ELR (cell line): ENCODE measurements at places on chromosomes 7 and 10.
A peak's percentile ranks its signal among the peaks of the same experiment; 100 is the strongest.

- DNase-seq = peak; percentile 63
Measured at GRCh38 chr10:47024399-47025252, 113.4 kb downstream of the PTPN20 start.

DNA sequence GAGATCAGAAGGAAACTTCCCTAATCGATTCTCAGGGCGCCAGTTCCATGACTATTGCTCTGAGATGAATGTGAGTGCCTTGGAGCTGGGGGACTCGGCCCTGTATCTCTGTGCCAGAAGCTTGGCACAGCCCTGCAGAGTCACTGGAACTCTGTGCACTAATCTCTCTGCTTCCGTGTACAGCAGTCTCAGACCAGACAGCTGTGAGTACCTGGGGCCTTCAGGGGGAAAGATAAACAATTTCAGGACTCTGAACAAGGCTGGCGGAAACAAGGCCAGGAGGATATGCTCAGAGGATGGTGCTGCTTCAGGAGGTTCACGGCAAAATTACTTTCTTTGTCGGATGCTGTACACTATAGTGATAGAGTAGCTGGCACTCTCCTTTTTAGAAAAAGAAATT lies 131.7 kb upstream of the PRSS58 start:
- no peak for DNase-seq

DNA sequence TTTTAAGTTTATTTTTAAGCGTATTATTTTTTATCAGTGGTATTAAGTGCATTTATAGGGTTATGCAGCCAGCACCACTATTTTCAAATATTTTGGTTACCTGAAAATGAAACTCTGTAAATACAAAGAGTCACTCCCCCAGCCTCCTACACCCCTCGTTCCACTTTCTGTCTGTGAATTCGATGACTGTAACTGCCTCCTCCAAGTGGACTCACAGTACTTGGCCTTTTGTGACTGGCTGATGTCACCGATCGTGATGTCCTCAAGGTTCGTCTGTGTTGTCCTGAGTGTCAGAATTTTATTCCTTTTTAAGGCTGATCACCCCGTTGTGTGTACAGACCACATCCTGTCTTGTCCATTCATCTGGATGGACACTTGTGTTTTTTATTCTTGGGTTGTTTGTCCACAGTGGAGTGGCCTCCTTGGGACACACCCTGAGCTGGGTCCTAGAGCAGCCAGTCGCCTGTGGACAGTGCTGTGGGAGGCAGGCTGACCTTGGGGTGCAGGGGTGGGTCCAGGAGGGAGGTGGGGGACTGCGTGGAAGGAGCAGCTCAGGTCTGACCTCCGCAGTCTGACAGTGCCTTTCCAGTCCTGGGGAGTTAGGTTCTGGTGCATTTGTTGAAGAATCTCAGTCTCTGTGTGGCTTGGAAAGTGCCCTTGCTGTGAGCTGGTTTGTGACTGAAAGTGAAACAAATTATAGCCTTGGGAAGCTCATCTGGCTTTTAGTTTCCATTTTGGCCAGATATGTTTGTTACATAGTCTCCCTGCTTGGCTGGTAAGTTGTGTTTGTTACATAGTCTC lies 6.9 kb downstream of the MTG1 start:
- no peak for DNase-seq

- DNase-seq = no peak
Measured at GRCh38 chr7:99041526-99041925, 102.4 kb downstream of the SMURF1 start.

DNA sequence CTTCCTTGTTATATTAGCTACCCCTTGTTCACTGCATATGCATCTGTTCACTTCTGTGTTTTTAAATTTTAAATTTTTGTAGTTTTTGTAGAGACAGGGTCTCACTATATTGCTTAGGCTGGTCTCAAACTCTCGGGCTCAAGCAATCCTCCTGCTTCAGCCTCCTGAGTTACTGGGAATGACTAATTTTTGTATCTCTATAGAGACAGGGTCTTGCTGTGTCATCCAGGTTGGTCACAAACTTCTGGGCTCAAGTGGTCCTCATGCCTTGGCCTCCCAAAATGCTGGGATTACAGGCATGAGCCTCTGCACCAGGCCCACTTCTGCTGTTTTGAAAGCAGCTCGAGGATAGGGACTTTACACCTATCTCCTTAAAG lies 64.6 kb downstream of the PRTFDC1 start:
- no peak for DNase-seq

GRCh38 chr7:77360969-77361368 lies 55.2 kb downstream of the GSAP start:
- no peak for DNase-seq

- no peak for DNase-seq
Measured at GRCh38 chr7:116420003-116420402, 79.5 kb upstream of the CAV2 start.

- no peak for DNase-seq
Measured at GRCh38 chr7:127619681-127620405, 1.9 kb upstream of the PAX4 start.

- DNase-seq = no peak
Measured at GRCh38 chr7:158537516-158537882, 50.1 kb downstream of the PTPRN2 start.

DNA sequence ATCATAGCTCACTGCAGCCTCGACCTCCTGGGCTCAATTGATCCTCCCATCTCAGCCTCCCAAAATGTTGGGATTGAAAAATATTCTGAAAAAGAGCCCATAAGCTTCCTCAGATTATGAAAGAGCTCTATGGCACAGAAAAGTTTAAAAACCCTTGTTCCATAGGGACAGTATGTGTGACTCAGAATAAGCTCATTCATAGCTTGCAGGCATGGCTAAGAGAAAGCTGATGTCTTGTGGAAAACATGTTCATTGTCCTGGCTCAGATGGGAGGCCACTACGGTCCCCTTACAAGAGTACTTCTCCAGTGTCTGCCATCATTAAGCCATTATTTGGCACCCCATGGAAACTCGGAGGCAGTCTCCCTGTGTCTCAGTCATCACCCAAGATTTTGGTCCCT lies 64.0 kb downstream of the CCDC3 start:
- DNase-seq = peak; percentile 7

- DNase-seq = no peak
Measured at GRCh38 chr7:69047151-69047754, 551.0 kb upstream of the AUTS2 start.

GRCh38 chr7:35646289-35647023 lies 48.5 kb downstream of the HERPUD2 start:
- no peak for DNase-seq

GRCh38 chr10:87722716-87723115 lies 63.0 kb downstream of the PAPSS2 start:
- no peak for DNase-seq

- DNase-seq = no peak
Measured at GRCh38 chr7:29926216-29926615, 63.4 kb downstream of the SCRN1 start.

GRCh38 chr7:27300421-27300820 lies 57.8 kb downstream of the EVX1 start:
- peak; percentile 63 for DNase-seq

GRCh38 chr10:77887631-77888355 lies 38.8 kb downstream of the DLG5 start:
- DNase-seq = no peak

DNA sequence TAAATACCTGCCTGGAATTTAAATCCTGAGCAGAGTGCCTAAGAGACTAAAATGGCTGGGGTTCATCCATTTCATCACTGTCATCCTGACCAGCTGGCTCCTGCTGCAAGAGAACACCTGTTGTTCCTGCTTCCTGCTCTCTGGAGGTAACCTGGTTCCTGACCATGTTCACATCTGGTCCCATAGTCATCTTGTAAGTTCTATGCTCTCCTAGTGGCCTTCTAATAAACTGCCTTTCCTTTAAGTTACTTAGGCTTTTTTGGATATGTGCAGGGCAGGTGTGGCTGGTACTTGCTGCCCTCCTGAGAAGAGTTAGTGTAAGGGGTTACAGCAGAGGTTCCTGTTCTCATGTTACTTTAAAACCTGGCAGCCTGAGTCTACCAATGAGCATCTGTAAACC lies 80.0 kb downstream of the NRCAM start:
- DNase-seq = no peak

DNA sequence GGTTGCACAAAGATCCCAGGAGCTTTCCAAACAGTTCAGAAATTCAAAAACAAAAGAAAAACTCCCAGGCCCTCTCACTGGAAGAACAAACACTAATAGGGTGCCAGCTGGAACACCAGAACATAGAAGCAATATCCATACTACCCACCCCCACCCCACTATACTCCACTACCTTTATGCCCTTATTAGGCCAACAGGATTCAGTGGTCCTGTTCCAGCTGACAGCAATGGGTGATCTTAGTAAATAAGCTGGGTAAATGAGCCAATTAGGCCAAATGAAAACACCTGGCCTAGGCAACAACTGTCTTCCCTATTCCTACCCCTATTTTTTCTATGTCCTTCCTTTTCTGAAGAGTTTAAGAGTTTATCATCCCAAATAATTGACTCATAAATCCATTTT lies 11.7 kb downstream of the NOC3L start:
- DNase-seq = no peak

DNA sequence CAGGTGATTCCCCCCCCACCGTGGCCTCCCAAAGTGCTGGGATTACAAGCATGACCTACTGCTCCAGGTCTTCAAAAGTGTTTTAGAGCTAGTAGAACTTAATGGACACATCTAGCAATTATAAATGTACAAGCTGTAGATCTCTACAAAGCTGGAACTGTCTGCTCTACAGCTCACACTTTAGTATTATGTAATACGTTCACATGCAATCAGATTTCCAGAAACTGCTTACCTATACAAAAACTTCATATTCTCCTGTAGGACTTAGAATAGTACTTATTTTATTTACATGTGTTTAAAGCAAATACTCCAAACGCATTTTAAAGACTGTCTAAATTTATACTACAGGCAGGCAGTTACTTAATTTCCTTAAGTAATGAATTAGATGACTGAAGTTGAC lies 39.2 kb upstream of the ASL start:
- no peak for DNase-seq

DNA sequence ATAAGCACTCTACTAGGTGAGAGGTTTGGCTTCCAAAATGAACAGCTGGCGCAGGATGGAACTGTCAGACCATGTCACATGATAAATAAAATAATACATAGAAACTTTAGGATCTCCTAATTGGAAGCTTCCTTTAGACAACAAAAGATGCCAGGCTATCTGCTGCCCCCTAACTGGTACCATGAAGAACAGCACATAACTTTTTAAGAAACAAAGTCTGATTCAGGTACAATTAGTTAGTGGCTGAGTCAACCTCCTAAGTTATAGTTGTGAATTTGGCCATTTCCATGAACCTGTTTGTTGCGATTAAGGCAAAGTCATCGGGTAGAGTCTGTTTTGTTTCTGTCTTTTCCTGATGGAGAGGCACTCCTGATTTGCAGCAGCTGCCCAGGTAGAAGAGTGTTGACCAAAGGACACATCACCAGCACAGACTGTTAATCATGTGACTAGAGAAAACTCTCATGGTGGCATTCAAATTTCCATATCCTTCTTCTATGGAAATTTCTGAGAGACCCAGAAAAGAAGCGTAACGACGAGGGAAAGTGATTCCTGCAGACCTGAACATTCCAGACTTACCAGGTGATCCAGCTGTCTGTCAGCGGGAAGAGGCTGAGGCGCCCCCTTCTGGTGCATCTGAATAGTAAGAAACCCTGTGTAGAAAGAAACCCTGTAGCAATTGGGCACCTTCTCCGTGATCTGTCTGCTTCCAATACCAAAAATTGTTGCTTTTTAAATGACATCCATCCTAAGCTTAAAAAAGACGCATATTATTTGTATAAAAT lies 8.6 kb upstream of the INHBA start:
- DNase-seq = peak; percentile 59

- no peak for DNase-seq
Measured at GRCh38 chr7:103668279-103668941, 222.4 kb upstream of the SLC26A5 start.

GRCh38 chr10:95214793-95215192 lies 20.8 kb downstream of the ACSM6 start:
- DNase-seq = peak; percentile 85

DNA sequence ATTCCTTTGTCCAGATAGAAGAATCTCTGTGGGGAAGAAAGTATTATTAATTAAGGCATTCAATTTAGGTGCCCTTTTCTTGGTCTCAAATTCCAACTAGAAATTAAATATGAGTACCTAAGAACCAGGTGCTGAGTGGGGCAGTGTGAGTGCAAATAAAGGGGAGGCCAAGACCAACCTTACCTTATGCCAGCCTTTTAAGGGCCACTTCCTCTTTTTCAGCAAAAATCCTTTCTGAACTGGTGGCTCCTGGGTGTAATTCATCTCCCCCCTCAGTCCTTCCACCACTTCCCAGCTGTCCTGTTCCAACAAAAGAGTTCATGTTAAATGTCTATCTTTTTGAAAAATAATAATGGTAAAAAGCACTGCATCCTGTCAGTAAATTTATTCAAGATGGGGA lies 108.2 kb downstream of the OSBPL3 start:
- DNase-seq = no peak

DNA sequence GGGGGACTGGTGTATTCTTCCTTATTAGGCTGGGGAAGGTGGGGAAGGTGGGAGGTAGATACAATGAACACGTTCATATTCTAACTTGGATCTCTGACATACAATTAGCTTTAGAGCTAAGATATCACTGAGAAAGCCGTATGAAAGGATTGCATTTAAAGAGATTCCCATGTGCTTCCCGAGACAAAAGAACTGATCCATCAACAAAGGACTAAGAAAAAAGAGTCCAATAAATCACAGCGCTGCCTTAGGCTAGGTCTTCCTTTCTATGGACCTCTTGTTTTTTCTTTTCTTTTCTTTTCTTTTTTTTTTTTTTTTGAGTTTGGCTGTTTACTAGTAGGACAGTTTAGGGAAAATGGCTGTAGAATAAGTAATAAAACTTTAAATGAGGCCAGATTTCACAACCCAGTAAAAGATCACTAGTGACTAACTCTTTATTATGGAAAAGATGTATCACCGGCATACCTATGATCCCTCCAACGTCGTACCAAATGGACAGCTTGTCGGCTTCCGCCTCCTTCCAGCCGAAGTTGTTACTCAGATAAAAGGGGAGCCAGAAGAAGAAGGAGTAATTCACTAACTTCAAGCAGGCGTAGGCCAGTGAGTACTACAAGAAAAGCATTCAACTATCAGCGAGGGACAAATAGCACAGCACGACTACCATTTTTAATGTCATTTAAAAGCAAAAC lies 50.0 kb downstream of the SLC37A3 start:
- DNase-seq = peak; percentile 10

DNA sequence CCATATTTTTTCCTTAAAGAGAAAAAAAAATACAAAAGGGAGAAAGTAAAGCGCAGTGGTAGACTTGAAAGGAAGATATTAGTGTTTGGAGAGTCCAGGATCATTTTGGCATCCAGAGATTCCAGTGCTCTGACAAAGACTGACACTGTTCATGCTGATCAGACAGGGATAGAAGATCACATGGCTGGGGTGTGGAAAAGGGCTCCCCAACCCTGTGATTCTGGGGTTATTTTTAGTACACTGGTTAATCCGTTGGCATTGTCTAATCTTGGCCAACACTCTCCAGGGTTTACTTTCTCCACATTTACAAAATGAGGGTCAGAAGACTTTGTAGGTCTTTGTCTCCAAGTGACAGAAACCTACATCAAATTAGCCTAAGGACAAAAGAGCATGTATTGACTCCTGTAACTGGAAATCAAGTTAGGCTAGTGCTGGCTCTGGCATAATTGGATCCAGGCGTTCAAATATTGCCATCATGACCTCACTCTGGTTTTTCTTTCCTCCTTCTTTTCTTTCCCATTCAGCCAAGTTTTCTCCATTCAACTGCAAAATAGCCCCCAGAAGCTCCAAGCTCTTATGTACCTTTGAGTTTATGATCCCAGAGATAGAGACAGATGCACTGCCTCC lies 181.6 kb downstream of the PHTF2 start:
- DNase-seq = no peak
